ENCODE measurements at places on chromosomes 7 and 10. TPM values are rescaled to one million over a fixed set of nuclear protein-coding genes. Genes with fewer than 3 reads are reported as not detected.
A peak's percentile ranks its signal among the peaks of the same experiment; 100 is the strongest.

DNA sequence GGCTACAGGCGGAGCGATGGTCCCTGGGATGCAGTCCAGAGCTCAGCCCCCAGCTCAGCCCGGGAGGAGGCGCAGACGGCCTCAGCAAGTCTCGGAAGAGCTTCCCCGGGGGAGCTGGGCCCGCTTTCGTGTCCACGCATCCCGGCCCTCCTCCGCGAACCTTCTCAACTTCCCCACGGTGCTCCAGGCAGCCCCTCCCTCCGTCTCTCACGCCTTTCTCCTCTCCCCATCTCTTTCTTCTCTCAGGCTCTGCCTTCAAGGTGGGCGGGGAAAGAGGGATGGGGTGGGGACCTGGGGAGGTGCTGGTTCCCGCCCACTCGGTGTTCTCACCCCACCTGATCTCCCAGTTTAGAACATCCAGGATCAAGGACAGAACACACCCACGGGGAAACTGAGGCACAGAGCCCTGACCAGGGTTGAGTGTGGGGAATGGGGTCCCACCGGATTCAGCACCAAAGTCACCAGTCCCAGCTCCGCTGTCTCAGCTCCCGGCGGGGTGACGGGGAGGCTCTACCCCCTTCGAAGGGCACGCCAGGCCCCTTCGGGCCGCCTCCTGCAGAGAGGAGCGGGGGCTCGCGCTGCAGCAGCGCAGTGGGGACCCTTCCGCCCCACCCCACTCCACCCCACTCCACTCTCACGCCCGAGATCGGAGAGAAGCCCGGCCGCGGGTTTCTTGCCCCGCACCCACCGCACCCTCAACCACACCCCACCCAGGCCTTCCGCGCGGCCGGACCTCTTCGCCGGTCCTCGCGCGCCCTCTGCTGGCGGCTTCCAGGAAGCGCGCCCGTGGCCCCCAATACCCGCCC is 18.2 kb downstream of the POLL start:
- H3K27me3 ChIP-seq = peaks cover 57% of the 10 kb centered on the region
- peak; percentile 85 for DNase-seq
- H3K27ac ChIP-seq = no peak overlapping the region
- H3K4me1 ChIP-seq = peaks cover 10% of the 10 kb centered on the region
- H3K36me3 ChIP-seq = no peaks in the 10 kb centered on the region

GRCh38 chr10:80459047-80459865 is 5.1 kb downstream of the TSPAN14 start:
- DNase-seq = peak; percentile 72
- H3K4me1 ChIP-seq = peaks cover 77% of the 10 kb centered on the region
- H3K27ac ChIP-seq = peak overlapping the region; percentile 92
- H3K36me3 ChIP-seq = peaks cover 30% of the 10 kb centered on the region
- H3K4me3 ChIP-seq = peak overlapping the region; percentile 93
- H3K27me3 ChIP-seq = no peaks in the 10 kb centered on the region

GRCh38 chr7:139153832-139154231 is 44.3 kb upstream of the ZC3HAV1 start:
- no peak overlapping the region for H3K4me3 ChIP-seq
- DNase-seq = no peak
- no peaks in the 10 kb centered on the region for H3K27me3 ChIP-seq
- H3K36me3 ChIP-seq = peaks cover 6% of the 10 kb centered on the region
- no peak overlapping the region for H3K27ac ChIP-seq

The ATG9B gene
- total RNA-seq = 12.3 TPM

GRCh38 chr7:24597014-24597413 is 23.8 kb downstream of the PALS2 start:
- H3K4me1 ChIP-seq = peaks cover 16% of the 10 kb centered on the region
- no peak overlapping the region for H3K27ac ChIP-seq
- DNase-seq = no peak
- no peaks in the 10 kb centered on the region for H3K27me3 ChIP-seq

DNA sequence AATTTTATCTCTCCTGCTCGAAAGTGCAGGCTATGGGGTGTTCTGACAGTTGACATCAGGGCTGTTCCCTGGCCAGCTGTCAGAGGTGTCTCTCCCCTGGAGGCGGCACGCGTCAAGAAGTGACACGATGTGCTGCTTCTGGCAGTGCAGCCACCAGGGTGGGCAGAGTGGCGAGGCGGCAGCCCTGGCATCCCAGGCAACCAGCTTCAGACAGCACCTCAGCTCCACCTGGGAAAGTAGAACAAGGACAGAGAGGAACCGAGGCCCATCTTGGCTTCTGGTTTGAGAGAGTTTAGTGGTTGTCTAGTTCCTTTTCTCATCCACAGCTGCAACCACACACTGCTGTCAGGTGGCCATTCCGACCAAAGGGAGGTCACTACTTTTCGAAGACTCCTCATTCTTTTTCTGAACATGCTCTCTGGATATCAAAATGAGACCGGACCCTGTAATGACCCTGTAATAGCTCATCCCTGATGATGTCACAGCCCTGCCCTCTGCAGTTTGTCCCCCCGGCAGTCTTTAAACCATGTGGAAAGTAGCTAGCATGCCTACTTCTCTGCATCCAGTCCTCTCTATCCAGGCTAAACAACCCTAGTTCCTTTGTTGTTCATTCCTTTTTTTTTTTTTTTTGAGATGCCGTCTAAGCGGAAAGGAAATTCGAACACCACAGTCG is 381.0 kb upstream of the NRP1 start:
- H3K4me3 ChIP-seq = no peak overlapping the region
- peaks cover 14% of the 10 kb centered on the region for H3K27me3 ChIP-seq
- H3K27ac ChIP-seq = no peak overlapping the region
- DNase-seq = no peak
- H3K36me3 ChIP-seq = no peaks in the 10 kb centered on the region

- peaks cover 3% of the 10 kb centered on the region for H3K4me1 ChIP-seq
- H3K4me3 ChIP-seq = peak overlapping the region; percentile 47
- peak; percentile 48 for DNase-seq
Observed at GRCh38 chr7:134605978-134606923, 40.4 kb upstream of the BPGM start.

- no peak overlapping the region for H3K4me3 ChIP-seq
- no peaks in the 10 kb centered on the region for H3K4me1 ChIP-seq
- H3K27ac ChIP-seq = no peak overlapping the region
- H3K36me3 ChIP-seq = no peaks in the 10 kb centered on the region
Observed at GRCh38 chr7:9582824-9583223, 1149.4 kb downstream of the NXPH1 start.

DNA sequence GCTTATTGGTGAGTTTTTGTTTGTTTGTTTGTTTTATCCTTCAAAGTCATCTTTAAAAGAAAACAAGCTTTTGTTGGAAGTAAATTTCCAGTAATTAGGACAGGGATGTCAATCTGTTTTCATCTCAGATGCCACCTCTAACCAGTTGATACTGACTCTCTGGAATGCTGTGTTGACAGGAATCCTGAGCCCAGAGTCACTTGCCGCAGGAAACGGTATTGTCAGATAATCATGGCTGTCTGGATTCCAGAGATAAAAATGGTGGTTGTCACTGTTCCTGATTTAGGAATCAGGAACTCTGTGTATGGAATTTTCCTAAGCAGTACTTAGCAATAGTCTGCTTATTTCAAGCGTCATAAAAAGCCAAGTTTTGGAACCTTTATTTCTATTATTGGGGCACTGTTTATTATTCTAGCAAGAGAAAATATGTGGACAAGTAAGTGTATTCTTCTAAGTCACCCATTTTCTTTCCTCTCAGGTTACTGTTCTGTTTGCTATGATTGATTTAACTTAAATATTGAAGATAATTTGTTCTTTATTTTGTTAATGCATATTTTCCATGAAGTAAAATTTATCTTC is 39.2 kb downstream of the CDC123 start:
- H3K27ac ChIP-seq = no peak overlapping the region
- no peak for DNase-seq
- H3K4me1 ChIP-seq = peaks cover 2% of the 10 kb centered on the region
- H3K4me3 ChIP-seq = no peak overlapping the region

The FZD1 gene
- 0.14 TPM for total RNA-seq

GRCh38 chr7:128881458-128882125 is 18.9 kb downstream of the ATP6V1F start:
- H3K36me3 ChIP-seq = no peaks in the 10 kb centered on the region
- H3K4me3 ChIP-seq = no peak overlapping the region
- H3K4me1 ChIP-seq = peaks cover 3% of the 10 kb centered on the region
- no peak for DNase-seq

The CALD1 gene
- 1.1 TPM for total RNA-seq

GRCh38 chr10:73916761-73917470 is 6.0 kb downstream of the PLAU start:
- H3K36me3 ChIP-seq = no peaks in the 10 kb centered on the region
- peaks cover 64% of the 10 kb centered on the region for H3K27me3 ChIP-seq
- no peak for DNase-seq
- no peak overlapping the region for H3K27ac ChIP-seq
- peaks cover 11% of the 10 kb centered on the region for H3K4me1 ChIP-seq
- no peak overlapping the region for H3K4me3 ChIP-seq

The KCNIP2 gene
- total RNA-seq = 1.1 TPM

DNA sequence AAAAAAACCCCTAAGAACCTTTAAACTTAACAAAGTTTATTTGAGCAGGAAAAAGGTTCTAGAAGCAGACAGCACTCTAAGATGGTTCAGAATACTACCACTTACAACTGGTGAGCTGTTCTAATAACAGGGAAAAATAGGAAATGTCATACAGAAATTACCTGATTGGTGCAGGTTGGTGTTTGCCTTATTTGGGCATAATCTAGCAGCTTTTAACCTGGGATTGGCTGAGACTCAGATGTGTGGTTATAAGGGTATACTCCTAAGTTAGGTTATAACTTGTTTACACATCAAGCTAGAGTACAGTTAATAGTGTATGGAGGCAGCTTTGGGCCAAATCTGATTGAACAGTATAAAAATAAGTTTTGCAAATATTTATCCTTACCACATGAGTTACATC is 59.8 kb downstream of the MAPK8 start:
- H3K4me1 ChIP-seq = peaks cover 19% of the 10 kb centered on the region
- no peaks in the 10 kb centered on the region for H3K27me3 ChIP-seq
- H3K36me3 ChIP-seq = no peaks in the 10 kb centered on the region
- H3K4me3 ChIP-seq = no peak overlapping the region
- DNase-seq = no peak

DNA sequence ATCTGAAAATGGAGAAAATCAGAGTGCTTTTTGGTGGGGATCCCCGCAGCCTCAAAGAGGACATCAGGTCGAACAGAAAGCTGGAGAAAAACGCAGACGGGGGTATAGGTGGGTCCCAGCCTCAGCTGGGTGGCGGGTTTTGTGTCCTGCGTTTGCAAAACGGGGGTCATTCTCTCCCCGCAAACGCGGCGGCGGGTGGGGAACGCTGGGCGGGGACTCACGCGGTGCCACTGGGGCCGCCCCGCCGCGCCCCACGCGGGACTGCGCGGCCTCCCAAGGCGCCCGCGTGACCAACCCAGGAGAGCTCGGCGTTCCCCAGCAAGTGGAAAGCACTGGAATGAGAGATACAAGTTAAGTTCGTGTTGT is 806 bp upstream of the VIPR2 start:
- no peak for DNase-seq
- H3K4me1 ChIP-seq = no peaks in the 10 kb centered on the region
- H3K36me3 ChIP-seq = no peaks in the 10 kb centered on the region
- H3K27me3 ChIP-seq = peaks cover 41% of the 10 kb centered on the region
- peak overlapping the region; percentile 49 for H3K4me3 ChIP-seq

DNA sequence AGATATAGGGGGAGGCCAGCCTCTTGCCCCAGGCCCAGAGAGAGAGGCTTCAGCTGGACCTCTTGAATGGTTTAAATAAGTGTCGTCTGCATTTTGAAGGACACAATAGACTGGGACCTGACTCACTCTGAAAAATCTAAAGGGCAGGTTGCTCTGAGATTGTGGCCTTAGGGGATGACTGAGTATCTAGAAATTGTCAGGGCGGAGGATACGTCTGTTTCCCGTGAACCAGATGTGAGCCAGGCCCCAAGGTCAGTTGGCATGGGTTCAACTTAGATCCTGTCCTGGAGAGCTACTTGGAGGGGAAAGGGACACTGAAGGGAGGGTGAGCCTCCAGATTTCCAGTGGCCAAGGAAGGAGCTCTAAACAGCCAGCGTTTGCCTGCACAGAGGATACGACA is 110.2 kb downstream of the CHN2 start:
- peaks cover 4% of the 10 kb centered on the region for H3K27me3 ChIP-seq
- no peaks in the 10 kb centered on the region for H3K36me3 ChIP-seq
- DNase-seq = no peak
- no peak overlapping the region for H3K4me3 ChIP-seq
- H3K4me1 ChIP-seq = no peaks in the 10 kb centered on the region
- no peak overlapping the region for H3K27ac ChIP-seq

- H3K27me3 ChIP-seq = no peaks in the 10 kb centered on the region
- H3K27ac ChIP-seq = peak overlapping the region; percentile 97
- DNase-seq = peak; percentile 30
- H3K4me1 ChIP-seq = peaks cover 39% of the 10 kb centered on the region
- H3K4me3 ChIP-seq = peak overlapping the region; percentile 90
Observed at GRCh38 chr10:104267721-104268404, 1.1 kb upstream of the GSTO2 start.

GRCh38 chr7:85018498-85018897 is 168.4 kb downstream of the SEMA3D start:
- no peak for DNase-seq
- H3K27me3 ChIP-seq = peaks cover 10% of the 10 kb centered on the region
- H3K4me1 ChIP-seq = no peaks in the 10 kb centered on the region

DNA sequence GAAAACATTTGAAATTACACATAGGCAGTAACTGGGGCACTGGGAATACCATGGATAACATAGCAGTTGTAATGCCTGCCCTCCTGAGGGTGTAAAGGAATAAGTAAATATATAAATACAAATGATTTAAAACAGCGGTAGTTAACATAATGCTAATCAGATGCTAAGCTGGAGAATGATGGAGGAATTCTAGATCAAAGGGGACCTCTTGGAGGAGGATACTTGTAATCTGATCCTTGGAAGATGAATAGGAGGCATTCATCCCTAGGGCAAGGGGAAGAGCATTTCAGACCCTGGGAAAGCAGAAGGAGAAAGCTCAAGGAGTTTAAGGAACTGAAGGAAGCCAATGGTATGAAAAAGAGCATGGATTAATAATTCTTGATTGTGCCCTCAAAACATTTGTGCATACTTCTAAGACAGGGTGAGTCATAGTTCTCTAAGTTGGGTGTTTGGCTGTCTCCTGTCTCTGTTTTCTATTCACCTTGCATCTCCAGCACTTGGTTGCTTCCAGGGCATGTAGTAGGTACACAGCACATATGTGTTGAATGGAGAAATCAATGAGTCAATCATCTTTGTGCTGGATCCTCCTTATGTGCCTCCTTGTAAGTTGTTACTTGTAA is 54.8 kb upstream of the PLPP4 start:
- no peaks in the 10 kb centered on the region for H3K36me3 ChIP-seq
- no peaks in the 10 kb centered on the region for H3K4me1 ChIP-seq
- no peak for DNase-seq

DNA sequence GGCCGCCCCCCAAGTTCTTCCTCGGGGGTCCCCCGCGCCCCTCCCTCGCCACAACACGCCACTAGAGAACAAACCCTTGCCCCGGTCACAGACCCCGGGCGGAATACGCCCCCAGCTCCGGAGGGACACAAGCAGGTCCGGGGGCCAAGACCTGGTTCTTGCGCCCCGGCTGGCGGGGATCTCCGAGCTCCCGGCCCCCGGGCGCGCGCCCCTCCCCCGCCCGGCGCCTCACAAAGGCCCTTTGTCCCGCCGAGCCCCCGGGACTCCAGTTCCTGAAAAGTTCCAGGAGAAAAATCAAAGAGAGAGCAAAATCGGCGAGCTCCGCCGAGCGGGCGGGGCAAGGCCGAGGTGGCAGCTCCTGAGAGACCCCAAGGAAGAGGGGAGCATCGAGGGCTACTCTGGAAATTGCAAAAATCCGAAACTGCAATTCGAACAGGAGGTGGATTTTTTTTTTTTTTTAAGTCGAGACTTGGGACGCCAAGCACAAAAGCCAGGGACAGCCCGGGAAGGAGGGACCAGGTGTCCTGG is 4.0 kb downstream of the TNRC18 start:
- no peak overlapping the region for H3K27ac ChIP-seq
- H3K27me3 ChIP-seq = peaks cover 87% of the 10 kb centered on the region
- H3K4me3 ChIP-seq = peak overlapping the region; percentile 37
- DNase-seq = no peak

The HOXA9 gene
- total RNA-seq = not detected

The ZSCAN25 gene
- total RNA-seq = 29.7 TPM

Measured in activated naive CD8-positive, alpha-beta T cell treated with anti-CD3 and anti-CD28 coated beads for 36 hours (primary cell).